NCI-H510A (cell line): ENCODE measurements at places on chromosomes 11 and 22.

DNA sequence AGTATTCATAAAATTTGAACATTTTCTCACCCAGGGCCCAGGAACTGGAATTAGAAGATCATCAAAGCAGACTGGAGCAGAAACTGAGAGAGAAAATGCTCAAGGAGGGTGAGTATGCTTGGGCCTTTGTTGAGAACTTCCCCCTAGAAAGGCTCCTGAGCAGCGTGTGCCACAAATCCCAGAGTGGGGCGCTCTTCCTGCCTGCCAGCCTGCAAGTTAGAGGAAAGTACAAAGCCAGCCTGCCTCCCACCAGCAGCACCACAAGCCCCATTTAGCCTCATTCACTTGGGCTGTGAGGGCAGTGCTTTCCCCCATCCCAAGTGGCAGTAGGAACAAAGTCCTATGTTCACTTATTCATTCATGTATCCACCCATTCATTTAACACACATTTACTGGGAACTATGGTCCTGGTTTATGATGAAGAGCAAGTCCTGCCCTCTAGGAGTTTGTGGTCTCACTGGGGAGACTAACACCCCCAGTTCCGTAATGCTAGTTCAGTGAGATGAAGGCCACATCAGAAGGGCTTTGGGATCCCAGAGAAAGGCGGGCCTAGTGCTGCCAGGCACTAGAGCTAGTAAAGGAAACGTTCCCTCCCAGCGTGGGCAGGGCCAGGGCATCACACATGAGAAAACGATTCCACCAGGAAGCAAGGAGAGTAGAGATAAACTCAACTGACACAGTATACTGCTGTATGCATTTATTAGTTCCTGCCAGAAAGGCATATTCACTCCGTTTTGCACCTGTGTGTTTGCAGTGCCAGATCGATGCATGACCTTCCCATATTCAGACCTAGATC, 22.4 kb upstream of the PARVA start:
- no peak for DNase-seq

DNA sequence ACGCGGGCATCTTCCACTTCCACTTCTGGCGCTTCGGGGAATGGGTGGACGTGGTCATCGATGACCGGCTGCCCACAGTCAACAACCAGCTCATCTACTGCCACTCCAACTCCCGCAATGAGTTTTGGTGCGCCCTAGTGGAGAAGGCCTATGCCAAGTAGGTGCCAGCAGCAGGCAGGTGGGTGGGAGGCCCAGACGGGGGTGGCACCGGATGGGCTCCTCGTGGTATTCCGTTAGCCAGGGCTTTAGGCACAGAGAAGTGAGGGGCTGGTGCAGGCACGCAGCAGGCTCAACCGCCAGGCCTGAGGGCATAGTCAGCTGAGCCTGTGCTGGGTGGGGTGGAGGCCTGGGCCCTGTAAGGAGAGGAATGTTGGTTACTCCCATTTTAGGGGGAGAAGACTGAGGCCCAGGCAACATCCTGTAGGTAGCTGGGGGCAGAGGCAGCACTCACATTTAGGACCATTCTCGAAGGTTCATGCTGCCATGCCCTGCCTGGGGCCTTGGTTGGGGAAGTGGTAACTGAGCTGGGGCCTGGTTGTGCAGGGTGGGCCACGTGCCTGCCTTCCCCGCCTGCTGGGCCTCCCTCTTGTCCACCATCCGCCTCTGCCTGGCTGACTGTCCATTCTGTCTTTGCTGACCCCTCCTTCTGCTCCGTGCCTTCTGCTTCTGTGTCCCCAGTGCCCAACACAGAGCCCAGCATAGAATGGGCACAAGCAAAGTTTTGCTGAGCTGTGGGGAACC, 10.2 kb downstream of the OMP start:
- DNase-seq, result no peak

DNA sequence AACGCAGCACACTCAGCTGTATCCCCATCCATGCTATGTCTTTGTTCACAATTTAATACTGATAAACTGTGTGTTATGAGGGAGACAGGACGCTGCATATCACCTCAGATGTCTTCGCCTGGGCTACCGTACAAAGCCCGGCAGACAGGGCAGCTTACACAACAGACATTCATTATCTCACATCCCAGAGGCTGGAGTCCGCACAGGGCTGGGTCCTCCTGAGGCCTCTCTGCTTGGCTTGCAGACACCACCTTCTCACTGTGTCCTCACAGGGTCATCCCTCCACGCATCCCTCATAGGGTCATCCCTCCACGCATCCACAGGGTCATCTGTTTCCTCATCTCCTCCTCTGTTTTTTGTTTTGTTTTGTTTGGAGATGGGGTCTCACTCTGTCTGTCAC, 61.2 kb downstream of the SHANK2 start:
- no peak for DNase-seq

- DNase-seq, result peak; percentile 88
Measured at GRCh38 chr22:28742562-28742962, 723 bp downstream of the HSCB start.

DNA sequence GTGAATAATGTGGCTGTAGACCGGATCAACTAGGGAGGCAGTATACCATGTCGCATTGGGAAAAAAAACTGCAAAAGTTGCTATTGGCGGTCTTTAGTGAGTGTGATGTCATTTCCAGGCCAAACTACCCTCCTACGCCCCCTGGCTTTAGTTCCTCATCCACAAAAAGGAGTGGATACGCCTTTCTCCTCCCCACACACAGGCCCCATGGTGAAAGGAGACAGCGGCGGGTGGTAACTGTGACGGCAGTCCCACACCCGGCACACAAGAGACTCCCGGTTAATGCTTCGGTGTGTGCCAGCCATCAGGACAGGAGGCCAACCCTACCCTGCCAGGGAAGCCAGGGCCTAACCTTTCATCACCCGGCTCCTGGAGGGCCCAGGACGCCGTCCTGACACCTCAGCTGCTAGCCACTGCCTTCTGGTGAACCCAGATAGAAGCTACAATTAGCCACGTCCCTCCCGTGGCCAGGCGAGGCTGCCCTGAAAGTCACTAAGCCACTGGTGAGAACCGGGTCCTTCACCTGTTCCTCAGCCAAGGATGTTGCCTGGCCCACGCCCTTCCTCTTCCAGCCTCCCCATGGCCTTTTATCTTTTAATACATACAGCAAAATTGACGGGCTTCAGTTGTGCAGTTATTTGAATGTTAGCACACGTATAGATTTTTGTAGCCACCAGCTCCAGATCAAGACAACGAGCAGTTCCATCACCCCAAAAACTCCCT, 10.8 kb downstream of the TP53I11 start:
- DNase-seq, result no peak

DNA sequence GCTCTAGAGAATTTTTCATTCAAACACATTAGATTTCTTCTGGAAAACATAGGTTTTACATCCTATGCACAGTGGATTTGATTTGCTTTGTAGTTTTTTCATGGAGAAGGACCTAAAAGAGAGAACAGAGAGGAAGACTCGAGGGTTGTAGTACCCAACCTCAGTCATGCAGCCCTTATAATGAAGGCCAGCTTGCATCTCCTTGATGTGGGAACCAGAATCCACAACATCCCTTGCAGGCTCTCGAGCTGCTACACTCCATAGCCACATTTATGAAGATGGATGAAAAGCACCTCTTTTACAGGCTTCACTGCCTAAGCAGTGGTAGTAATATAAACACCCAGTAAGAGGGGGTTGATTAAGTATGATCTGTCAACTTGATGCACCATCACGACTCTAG, 9.5 kb upstream of the OR5B12 start:
- no peak for DNase-seq

DNA sequence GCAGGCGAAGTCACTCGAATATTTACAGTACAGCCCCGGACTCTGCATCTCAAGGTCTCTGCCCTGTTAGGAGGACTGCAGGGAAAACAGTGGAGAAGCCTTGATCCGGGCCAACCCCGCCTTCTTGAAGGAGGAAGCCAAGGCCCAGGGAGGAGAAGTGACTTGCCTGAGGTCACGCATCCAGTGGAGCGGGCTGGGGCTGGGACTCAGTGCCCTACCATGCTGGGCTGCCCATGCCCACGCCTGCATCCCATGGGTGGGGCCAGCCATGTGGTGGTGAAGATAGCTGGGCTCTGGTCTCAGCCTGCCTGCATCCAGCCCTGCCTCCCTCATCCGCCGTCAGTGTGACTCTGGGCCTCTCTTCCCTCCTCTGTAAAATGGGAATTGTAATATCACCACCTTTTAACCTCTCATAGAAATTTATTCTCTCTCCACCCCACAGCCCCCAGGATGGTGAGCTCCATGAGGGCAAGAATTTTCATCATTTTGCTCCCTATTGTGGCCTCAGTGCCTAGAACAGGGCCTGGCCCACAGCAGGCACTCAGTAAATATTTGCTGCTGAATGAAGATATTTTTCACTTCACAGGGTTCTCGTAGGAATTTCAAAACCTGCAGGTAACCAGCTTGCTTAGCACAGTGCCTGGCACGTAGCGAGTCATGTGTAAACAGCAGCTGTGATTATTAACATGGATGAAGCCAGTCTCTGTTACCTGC, 57.3 kb downstream of the OTOG start:
- DNase-seq, result no peak
